Activated T-helper 1 cell treated with anti-CD3 and anti-CD28 coated beads, Interleukin-12 subunit alpha, Interleukin-12 subunit beta, Interleukin-2, Interleukin-4 antibody, amounts not matched to agents 30 ng/mL and 10 ng/mL and 1 ng/mL, durations not matched to agents 14 hours and 24 hours and 36 hours (primary cell): ENCODE measurements at places on chromosomes 13 and 19.

GRCh38 chr13:41823476-41823875 is 137.4 kb downstream of the VWA8 start:
- no peak for DNase-seq

GRCh38 chr19:55601084-55601483 is 996 bp downstream of the ZNF524 start:
- DNase-seq = no peak

GRCh38 chr19:35466259-35466658 is 18.2 kb downstream of the FFAR2 start:
- no peak for DNase-seq

DNA sequence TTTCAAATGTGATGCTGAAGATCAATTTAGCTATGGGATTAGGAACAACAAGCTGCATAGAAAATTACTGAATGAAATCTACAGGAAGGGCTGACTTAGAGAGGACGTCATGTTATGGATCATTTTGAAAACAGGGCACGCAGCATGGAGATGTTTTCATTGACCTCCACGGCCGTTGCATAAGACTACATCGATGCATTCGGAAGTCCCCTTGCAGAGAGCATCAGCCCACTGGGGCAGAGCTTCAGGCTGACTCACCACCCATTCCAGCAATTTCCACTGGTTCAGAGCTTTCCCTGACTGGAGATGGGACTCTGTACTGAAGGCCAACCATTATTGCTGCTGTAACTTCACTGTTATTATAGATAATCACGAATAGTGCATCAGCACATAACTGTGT is 305.3 kb downstream of the IRS2 start:
- DNase-seq = no peak

DNA sequence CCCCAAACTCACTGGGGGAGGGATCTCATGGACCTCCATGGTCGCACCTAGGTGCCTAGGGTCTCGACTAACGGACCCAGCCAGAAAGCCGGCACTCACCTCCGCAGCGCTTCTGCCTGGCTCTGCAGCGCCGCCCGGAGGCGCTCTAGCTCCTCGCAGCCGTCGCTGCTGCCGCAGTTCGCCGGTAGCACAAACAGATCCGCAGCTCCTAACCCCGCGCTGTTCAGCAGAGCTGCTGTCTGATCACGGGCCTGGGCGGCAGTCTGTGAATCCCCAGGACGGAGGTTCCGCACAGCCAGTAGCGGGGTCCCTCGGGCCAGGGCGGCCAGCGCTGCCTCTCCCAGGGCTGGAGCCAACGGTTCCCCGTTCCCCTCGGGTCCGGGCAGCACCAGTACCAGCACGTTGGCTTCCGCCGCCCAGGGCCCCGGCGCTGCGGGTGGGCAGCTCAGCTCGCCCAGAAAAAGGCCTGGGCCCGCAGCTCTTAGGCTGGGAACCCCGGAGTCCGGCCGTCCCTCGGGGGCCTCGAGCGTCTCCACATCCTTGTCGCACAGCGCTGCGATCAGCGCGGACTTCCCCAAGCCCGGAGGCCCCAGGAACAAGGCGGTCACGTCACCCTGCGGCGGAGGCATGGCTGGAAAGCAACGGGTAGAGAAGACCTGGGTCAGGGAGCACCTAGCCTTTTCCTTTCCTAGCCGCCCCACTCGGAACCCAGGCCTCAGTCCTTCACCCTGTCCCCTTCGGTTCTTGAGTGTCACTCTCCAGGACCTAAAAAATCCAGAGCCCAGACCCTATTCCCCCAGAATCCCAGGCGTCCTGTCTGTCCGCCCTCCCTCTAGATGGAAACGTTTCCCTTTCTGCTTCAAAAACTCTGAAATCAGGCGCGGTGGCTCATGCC is 977 bp downstream of the IRGQ start:
- peak; percentile 68 for DNase-seq

DNA sequence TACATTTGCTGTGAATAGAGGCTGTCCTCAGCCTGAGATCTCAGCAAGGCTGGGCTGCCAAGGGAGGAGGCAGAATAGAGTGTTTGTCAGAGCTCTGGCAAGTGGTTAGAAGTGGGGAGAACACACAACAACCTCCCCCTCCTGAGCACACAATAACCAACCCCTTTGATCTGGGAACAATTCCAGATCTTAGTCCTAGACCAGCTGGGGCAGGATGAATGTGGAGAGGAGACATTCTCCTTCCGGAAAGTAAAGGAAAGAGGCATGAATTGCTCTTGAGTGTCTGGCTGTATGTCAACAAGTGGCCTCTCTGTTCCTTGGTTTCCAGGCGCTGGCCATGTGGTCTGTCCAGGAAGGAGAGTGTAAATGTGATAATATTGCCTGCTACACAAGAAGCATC is 114.9 kb upstream of the TMTC4 start:
- DNase-seq = no peak

DNA sequence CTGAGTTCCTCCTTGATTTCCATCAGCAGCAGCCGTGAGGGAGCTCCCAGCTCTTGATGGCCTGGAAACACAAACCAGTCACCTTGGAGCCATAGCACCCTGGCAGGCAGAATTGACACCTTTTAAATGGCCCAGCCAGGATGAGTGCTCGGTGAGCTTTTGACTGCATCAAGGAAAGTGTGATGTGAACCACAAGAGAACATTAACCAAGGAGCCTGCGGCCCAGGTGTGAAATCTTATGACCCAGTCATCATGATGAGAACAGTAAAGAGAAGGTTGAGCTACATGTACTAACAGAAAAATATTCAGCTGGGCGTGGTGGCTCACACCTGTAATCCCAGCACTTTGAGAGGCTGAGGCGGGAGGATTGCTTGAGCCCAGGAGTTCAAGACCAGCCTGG is 22.8 kb downstream of the SUGP2 start:
- DNase-seq = no peak

DNA sequence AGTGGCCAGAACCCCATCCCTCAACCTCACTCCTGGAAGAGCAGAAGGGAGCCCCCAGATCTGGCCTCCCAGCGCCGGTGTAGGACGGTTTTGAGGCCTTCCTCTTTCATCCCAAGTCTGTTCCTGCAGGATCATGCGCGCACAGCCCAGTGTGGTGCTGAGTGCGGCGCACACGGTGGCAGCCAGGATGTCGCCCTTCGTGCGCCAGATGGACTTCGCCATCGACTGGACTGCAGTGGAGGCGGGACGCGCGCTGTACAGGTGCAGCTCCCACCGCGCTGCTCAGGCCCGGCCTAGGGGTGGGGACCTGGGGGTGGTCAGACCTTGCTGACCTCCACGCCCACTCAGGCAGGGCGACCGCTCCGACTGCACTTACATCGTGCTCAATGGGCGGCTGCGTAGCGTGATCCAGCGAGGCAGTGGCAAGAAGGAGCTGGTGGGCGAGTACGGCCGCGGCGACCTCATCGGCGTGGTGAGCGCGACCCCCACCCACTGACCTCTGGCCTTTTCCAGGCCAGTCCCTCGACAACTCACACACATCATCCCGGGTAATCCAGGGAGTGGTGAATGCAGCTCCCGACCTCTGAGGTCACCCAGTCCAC is 14.8 kb downstream of the PNPLA6 start:
- no peak for DNase-seq

DNA sequence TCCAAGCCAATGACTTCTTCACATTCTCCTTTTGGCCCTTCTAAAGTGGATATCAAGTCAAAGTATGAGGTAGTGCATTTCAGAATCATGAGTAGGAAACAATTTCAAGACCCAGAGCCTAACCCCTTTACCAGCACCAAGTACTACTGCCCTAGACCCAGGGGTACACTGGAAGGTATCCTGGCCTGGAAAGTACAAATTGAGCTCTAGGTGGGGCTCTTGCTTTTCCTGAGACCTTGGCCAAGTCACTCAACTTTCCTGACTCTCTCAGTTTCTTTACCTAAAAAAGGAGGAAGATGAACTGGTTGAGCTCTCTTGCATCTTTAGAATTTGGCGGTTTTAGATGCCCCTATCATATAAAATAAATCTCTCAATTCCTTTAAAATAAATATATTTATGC is 204.7 kb downstream of the FGF14 start:
- DNase-seq = no peak

DNA sequence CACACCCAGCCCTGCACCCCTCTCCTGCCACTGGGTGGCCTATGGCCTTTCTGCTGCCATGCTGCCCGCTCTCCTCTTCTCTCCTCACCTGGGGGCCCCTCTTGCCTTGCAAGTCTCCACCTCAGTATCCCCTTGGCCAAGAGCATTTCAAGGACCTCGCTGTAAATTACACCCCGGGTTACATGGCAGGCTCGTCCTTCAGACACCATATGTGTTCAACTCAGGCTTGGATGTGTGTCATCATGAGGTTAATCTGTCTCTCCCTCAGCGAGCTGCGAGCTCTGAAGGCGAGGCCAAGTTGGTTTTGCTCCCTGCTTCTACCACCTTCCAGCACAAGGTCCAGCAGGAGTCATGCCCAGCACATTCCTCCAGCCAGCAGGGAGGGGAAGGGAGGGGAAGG is 74.8 kb upstream of the TM9SF2 start:
- DNase-seq = no peak

- DNase-seq = no peak
These were observed 73.6 kb downstream of the ATP7B start for GRCh38 chr13:51937320-51938290.

DNA sequence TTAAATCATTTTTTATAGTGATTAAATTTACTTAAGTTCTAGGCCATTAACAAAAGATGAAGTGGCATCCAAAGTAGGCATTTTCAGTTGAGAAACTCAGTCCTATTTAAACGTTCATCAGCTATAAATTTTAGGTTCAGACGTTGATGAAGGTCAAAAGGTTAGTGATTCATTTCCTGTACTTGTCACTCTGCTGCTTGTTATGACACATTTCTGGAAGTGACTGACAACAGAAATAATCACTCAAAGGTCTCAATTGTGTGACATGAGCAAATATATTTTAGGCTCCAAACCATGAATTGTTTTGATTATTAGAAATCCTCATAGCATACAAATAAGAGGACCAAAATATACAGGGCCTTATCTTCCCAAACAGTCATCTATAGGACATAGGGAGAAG is 10.3 kb upstream of the EDNRB start:
- no peak for DNase-seq

- DNase-seq = no peak
These were observed 11.6 kb upstream of the GPR18 start for GRCh38 chr13:99269627-99270241.

DNA sequence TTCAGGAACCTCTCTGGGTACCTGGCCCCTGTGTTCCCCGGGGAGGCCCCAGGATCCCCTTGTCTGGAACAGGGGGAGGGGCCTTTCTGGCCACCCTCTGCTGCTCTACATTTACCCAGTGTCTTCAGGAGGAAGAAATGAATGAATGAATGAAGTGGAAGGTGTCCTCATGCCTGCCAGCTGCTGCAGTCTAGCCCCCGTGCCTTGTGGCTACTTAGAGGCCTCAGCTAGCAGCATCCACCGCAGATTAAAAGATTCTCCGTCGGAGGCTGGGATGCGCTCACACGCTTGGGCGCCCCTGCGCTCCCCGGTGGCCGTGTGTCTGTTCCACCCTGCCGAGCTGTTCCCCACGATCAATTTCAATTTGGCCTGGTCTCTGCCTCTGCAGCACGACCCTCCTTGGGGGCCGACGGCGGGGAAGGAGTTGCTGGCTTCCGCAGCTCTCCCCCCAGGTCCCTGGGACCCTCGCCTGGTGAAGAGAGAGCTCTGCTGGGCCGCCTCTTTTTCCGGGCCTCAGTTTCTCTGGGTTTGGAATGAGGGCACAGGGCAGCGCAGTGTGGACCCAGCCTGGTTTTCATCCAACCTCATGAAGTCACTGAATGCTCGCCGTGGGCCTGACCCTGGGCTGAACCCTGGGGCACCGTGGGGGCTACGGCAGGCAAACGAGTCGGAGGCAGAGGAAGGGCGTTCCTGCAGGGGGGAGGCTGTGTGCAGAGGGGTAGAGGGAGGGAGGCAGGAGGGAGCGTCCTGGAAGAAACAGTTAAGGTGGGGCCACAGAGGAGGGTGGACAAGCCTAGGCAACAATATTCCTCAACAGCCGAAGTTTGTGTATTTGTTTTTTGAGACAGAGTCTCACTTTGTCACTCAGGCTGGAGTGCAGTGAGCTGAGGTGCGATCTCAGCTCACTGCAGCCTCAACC is 28.3 kb downstream of the EFNA2 start:
- DNase-seq = no peak

DNA sequence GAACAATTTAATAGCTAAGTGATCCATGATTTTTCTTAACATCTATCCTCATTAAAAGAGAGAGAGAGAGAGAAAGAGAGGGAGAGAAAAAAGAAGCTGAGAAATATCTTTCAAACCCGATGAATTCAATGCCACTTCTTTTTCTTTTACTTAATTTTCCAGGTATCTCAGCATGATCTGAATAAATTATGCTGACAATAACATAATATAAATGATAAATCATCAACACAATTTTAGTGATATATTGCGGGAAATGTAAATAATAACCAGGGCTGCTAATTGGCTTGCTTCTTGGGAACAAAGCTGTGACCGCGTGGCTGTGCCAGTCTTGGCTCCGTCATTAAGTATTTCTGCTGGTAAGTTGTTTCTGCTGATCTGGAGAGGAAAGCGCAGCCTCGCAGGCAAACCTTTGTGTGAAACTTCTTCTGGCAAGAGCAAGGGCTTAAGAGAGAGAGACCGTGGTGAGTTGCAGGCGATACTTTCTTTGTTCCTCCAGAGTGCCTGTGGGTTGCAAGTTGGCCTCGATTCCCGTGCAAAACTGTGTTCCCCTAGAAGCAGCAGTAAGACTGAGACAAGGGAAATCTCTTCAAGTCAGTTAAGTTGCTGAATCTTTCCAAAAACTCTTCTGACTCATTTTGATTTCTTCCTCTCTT is 489.1 kb upstream of the TSHZ3 start:
- DNase-seq = no peak

- peak; percentile 67 for DNase-seq
These were observed 2.9 kb downstream of the CILP2 start for GRCh38 chr19:19540715-19541515.

GRCh38 chr19:10095622-10095947 is 6.9 kb downstream of the ANGPTL6 start:
- DNase-seq = no peak

- no peak for DNase-seq
These were observed 1514.7 kb upstream of the MIR17HG start for GRCh38 chr13:89832827-89833226.

- peak; percentile 66 for DNase-seq
These were observed 467 bp upstream of the CLN5 start for GRCh38 chr13:76991432-76991795.

DNA sequence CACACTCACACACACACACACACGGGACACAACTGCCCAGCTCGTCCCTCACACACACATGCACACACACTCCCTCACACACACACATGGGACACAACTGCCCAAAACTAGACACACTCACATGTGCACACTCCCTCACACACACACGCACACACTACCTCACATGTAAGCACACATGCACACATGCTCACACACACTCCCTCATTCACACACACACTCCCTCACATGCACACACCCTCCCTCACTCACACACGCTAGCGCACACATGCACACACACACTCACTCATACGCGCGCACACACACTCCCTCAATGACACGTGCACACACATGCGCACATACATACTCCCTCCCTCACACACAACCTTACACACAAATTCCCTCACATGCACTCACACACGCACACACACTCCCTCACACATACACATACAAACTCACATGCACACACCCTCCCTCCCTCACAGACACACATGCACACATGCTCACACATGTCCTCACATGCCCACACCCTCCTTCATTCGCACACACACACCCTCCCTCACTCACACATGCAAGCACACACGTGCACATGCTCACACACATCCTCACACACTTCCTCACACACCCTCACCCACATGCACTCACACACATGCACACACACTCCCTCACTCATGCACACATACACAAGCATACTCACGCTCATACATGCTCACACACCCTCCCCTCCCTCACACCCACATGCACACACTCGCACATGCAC is 9.0 kb upstream of the RASA3 start:
- no peak for DNase-seq

- no peak for DNase-seq
These were observed at the start of gene SPINT2 for GRCh38 chr19:38264486-38265212. TSS of gene SPINT2 (plus strand) at chr19:38264573. CDS start at chr19:38264893, 320 bp downstream.
